ENCODE measurements at places on chromosomes 16 and 17.
A peak's percentile ranks its signal among the peaks of the same experiment; 100 is the strongest.

- no peak for DNase-seq
Observed at GRCh38 chr17:50487213-50488096, 8.8 kb downstream of the RSAD1 start.

DNA sequence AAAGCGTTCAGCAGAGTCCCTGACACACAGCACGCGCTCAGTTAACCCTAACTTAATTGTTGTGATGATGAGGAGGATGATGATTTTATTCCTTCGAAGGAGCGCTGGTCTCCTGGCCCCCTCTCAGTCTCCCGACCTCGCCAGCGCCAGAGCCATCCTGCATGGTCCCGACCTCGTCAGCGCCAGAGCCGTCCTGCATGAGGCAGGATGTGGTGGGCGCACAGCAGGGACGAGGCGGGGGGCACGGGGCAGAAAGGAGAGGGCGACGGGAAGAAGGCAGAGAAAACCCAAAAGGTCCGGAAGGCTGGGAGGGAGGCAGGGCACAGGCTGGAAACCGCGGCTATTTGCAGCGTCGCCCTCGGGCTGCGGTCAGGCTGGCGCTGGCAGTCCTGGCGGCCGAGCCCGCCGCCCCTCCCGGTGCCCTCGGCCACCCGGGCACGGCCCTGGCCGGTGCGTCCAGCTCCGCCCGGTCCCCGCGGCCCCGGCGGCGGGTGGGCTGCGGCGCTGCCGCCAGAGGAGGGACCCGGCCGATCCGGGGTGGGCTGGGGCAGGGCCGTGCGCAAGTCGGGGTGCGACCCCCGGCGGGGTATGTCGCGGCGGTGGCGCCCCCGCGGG is 3.0 kb upstream of the TAC4 start:
- DNase-seq: no peak

DNA sequence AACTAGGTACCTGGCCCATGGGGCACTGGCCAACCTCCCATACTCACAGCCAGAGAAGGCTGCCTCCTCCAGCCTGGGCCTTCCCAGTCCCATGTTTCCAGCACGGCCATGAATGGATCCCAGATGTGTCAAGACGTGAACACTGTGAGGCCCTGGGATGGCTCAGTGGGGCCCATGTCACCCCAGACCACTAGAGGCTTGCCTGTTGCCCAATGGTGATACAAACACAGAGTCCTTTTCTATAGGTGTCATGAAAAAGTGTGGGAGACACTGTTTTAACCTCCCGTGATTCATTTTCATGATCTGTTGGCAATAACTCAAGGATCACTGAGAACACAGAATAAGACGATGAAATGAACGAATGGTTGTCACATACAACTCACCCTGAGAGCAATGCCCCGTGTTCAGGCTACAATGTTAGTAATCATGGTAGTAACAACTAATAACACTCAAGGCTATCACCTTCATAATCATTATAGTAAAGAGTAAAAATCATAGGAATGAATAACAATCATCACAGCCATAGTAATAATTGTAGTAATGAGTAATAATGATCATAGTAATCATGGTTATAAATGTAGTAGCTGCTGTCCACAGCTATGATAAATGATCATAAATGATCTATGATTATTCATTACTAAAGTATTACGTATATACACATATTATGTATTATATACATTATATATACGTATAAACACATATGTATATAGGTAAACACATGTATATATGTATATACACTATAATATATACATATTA is 64.0 kb downstream of the DYNLRB2 start:
- DNase-seq: no peak

GRCh38 chr16:75458029-75458428 is 6.5 kb downstream of the TMEM170A start:
- no peak for DNase-seq

DNA sequence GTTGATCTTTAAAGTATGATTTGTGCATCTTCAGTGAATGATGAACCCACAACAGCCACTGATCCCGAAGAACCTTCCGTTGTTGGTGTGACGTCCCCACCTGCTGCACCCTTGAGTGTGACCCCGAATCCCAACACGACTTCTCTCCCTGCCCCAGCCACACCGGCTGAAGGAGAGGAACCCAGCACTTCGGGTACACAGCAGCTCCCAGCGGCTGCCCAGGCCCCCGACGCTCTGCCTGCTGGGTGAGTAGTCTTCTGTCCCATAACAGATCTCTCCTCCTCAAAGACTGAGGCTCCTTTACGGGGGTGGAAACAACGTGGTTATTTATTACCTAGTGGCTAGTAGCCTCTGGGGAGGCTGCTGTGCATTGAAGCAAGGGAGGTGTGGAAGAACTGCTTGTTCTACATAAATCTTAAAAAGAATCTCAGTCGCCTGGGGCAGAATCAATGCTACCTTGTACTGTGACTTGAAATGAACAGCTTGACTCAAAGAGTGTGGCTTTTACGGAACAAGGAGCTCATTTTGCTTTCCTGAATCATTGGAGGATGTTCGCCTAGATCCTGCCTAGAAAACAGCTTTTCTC is 63.0 kb upstream of the CLEC18A start:
- peak; percentile 25 for DNase-seq

DNA sequence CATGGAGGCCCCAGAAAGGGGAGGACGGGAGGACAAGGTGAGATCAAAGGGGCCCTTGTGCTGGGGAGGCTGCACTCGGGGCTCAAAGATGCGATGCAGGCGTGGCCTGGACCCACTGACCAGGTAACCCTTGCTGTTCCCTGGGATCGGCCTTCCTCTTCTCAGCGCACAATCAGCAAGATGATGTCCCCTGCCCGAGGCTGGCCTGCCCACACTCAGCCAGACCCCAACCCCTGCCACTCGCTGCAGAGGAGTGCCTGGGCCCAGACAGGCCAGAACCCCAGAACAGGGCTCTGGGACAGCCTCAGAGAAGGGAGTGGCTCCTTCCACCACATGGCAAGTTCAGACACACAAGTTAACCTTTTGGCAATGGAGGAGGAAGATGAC is 14.8 kb downstream of the KIFC3 start:
- no peak for DNase-seq

GRCh38 chr17:34099859-34100515 is 155.1 kb upstream of the CCL2 start:
- DNase-seq: no peak

GRCh38 chr16:10877472-10877946 is 507 bp downstream of the CIITA start:
- no peak for DNase-seq

- no peak for DNase-seq
Observed at GRCh38 chr16:72812672-72813071, 235.3 kb downstream of the ZFHX3 start.

- DNase-seq: no peak
Observed at GRCh38 chr16:64181271-64181925, 940.5 kb downstream of the CDH11 start.

DNA sequence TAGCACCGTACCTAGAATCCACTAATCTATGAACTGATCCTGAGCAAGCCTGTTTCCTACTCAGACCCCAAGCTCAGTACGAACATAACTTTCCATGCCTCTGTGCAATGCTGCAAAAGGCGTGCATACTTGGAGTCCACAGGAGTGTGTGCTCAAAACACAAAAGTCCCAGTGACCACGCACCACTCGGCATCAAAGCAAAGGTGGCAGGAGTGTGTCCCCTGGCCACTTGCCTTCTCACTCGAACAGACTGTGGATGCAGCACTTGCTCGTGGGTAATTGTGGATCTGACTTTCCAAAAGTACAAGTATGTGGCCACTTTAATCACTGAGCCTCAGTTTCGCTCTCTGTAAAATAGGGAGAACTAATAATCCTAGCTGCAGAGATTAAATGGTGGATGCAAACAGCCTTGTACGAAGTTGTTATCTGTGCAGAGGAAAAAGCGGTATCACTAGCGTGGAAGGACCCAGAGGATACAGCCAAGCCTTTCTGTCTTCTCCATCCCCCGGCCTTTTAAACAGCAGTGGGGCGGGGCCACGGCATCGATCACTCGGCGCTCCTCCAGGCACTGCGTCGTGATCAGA is 311 bp upstream of the KDM8 start:
- DNase-seq: no peak

DNA sequence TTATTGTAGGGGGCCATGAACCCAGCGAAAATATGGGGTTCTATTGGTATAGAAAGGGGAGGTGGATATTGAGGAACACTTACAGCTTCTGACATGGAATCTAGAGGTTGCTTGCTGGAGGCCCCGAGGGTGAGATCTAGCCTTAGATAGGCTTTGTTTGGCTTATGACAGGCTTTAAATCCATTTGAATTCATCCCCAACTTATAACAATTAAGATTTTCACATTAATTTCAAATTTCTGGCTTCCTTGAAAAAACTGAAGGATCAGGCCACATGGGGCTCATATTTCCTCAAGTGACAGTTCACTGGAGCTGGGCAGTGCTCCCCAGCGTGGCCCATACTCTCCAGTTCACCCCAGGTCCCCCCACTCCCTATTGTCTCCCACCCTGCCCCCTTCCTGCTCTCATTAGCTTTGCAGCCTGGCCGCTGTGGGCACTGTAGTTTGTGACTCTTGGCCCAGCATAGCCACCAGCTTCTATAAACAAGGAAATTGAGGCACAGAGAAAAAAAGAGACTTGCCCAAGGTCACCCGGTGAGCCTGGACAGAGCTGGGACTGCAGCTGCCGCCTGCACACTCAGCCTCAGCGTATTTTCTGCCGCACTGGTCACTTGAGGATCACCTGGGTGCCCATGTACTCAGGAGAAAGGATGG is 19.8 kb upstream of the ADGRG1 start:
- DNase-seq: no peak

DNA sequence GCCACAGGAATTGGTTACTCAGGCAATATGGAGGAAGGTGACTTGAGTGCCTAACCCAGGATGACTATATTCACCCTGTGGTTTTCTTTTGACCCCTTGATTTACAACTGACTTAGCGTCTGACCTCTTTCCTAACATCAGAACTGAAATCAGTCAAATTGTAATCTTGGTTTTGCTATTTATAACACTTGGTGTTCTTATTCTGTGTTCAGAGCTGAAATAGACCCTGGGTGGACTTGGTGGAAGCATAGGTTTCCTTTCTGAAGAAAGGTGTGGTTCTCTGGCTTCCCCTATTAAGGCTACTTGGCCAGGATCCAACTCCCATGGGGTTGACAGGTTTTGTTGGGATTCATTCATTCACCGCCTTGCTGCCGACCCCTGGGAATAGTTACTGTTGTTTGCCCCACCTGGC is 80.8 kb downstream of the CLEC16A start:
- DNase-seq: no peak

GRCh38 chr17:35666967-35667532 is 64.4 kb upstream of the RASL10B start:
- DNase-seq: no peak

DNA sequence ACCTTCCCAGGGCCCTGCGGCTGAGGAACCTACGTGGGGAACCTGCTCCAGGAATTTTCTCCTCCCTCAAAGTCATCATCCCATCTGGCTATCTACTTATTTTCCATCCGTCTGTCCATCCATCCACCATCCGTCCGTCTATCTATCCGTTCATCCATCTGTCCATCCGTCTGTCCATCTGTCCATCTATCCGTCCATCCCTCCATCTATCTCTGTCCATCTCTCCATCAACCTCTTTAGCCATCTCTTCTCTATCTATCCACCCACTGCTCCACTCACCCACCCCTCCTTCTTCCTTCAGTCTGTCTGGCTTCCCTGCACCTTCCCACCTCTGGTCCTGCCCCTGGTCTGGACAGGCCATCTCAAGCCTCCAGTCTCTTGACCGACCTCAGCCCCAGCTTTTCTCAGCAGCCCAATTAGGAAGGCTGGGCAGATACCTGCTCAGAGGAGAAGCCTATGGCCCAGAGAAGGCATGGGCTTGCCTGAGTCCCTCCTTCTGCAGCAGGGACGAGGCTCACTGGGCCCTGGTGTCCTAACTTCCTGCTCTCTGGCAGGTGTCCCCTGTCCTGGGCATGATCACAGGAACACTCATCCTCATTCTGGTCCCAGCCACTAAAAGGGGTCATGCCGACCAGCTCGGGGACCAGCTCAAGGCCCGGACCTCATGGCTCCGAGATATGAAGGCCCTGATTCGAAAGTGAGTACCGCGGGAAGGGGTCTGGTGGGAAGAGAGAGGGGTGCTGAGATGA is 23.0 kb downstream of the MYBBP1A start:
- DNase-seq: no peak

- no peak for DNase-seq
Observed at GRCh38 chr16:47847220-47847970, 308.4 kb downstream of the ABCC12 start.

DNA sequence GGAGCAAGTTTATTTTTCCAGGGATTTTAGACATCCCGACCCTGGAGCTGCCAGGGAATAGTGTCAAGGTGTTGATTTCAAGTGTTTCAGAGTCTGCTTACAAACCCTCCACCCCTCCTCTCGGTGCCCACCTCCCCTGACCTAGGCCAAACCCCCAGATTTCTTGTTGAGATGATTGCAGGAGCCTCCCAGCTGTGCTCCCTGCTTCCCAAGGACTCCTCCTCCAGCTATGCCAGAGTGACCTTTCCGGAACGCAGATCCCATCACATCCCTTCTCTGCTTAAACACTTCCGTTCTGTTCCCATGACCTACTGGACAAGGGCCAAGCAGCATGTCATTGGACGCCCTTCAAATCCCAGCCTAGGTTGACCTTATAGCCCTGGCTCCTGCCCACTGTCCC is 23.7 kb upstream of the CDH1 start:
- no peak for DNase-seq

GRCh38 chr16:12201216-12201615 is 224.7 kb downstream of the SNX29 start:
- DNase-seq: no peak

- DNase-seq: no peak
Observed at GRCh38 chr16:15502041-15502725, 67.8 kb downstream of the BMERB1 start.

- no peak for DNase-seq
Observed at GRCh38 chr16:24677388-24677787, 52.1 kb upstream of the TNRC6A start.

DNA sequence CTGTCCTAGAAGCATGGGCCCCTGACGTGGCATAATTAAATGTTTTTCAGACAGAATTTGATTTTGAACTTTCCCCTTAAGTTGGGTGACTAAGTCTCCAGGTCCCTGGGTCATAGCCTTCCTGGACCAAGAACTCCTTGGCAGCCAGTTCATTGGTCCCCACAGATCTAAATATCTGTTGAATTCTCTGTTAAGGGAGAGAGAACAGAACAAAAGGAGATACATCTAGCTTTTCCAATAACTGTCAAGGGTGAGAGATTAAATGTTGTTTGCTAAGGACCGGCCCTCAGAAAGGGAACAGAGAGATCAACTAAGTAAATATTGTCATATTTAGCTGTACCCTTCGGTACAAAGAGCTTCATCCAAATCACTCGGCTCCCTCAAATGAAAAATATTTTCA is 78.2 kb upstream of the NOL11 start:
- DNase-seq: no peak

DNA sequence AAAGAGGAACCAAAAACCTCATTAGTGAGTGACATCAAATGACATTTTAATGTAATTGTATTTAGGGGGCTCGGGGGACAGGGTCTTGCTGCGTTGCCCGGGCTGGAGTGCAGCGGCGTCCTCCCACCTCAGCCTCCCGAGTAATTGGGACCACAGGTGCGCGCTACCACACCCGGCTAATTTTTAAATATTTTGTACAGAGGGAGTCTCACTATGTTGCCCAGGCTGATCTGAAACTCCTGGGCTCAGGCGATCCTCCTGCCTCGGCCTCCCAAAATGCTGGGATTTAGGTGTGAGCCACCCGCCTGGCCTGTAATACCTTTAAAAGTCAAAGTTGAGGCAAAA is 581 bp downstream of the SNRNP25 start:
- no peak for DNase-seq
